ENCODE measurements at places on chromosomes 11 and 22.

DNA sequence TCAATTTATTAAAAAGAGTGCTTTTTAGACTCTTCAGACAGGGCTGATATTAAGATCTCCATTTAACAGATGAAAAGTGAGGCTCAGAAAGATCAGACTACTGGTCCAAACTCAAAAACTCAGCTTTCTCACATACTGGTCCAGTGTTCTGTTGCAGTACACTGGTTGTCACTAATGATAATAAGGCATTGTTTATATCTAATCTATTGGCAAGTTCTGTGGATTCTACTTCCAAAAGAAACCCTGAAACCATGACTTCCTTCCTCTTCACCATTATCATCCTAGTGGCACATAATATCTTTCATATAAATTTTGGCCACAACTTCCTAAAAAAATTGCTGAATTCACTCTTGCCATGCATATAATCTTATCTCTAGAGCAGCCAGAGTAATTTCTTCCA is 36.9 kb downstream of the F2 start:
- no peak for DNase-seq

GRCh38 chr11:122655527-122656072 is at the start of gene UBASH3B:
Gene UBASH3B (plus strand): TSS chr11:122655722. CDS start chr11:122656050, 328 bp downstream.
- peak; percentile 79 for DNase-seq

GRCh38 chr11:133841279-133842043 is 3.9 kb downstream of the SPATA19 start:
- no peak for DNase-seq

- DNase-seq = no peak
These were observed 1.4 kb upstream of the AP5B1 start for GRCh38 chr11:65781962-65782815.

DNA sequence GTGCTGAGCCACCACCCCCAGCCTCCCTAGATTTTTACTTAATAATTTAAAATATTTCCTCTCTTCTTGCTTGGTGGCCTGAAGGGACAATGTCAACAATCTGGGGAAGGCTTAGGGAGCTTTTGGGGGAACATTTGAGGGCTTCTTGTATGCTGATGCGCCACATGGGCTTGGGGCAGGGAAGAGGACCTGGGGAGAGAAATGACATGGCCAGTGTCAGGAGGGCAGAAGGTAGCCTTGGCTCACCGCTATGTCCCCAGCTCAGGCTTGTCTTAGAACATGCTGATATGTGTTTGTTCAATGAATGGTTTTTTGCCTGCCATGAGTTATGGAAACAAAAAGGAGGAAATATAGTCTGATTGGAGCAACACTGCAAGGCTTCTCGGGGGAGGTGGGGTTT is 51.6 kb downstream of the ST14 start:
- DNase-seq = no peak

DNA sequence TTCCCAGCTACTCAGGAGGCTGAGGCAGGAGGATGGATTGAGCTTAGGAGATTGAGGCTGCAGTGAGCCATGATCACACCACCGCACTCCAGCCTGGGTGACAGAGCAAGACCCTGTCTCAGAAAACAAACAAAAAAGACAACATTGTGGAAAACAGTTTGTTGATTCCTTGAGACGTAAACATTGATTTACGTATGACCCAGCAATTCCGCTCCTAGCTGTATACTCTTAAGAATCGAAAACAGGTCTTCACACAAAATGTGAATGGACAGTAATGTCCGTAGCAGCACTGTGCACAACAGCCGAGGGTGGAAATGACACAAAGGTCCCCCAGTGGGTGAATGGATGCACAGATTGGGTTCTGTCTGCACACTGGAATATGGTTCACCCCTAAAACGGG is 49.3 kb downstream of the LRP5 start:
- no peak for DNase-seq

DNA sequence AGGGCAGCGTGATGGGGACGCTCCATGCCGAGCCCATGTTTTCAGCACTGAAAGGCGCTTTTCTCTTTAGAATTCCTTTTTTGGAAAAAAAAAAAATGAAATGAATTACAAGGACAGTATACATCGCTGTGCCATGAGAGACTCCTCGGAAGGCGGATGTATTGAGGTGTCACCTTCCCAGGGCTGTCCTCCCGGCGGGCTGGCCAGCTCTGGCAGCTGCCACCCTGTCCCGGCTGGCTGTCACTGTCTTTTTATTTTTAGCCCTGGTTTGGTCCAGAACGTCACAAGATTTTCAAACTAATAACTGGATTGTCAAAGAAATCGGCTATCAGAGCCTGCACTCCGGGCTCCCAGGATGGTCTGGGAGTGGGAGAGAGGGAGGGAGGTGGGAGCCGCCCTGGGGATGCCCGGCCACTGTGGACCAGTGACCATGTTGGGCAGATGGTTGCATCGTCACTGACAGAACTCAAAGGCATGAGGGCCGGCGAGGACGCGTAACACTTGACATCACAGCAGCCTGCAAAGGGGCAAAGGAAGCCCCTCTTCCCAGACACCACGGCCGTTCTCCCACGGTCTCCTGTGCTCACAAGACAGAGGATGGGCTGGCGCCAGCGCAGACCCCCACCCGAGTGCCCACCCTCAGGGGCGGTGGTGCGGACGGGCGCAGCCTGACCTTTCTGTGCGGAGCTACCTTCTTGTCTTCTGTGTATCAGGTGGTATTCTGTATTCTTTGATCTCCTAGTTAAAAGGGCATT is 392.9 kb downstream of the TBC1D22A start:
- no peak for DNase-seq

GRCh38 chr11:8777907-8778767 is 95.5 kb downstream of the RPL27A start:
- DNase-seq = no peak

GRCh38 chr11:1870326-1870696 is 17.4 kb downstream of the LSP1 start:
- DNase-seq = no peak

Measured in stimulated activated CD8-positive, alpha-beta memory T cell treated with anti-CD3 and anti-CD28 coated beads, Interleukin-4, amount 100 ng/mL, for 48 hours (primary cell).